ENCODE measurements at places on chromosomes 6 and 20. TPM values are rescaled to one million over a fixed set of nuclear protein-coding genes. Genes with fewer than 3 reads are reported as not detected.

- H3K4me1 ChIP-seq: no peaks in the 10 kb centered on the region
- no peak for DNase-seq
- H3K27me3 ChIP-seq: no peaks in the 10 kb centered on the region
- no peaks in the 10 kb centered on the region for H3K36me3 ChIP-seq
These were observed 228.2 kb downstream of the RFPL4B start for GRCh38 chr6:112575309-112575834.

DNA sequence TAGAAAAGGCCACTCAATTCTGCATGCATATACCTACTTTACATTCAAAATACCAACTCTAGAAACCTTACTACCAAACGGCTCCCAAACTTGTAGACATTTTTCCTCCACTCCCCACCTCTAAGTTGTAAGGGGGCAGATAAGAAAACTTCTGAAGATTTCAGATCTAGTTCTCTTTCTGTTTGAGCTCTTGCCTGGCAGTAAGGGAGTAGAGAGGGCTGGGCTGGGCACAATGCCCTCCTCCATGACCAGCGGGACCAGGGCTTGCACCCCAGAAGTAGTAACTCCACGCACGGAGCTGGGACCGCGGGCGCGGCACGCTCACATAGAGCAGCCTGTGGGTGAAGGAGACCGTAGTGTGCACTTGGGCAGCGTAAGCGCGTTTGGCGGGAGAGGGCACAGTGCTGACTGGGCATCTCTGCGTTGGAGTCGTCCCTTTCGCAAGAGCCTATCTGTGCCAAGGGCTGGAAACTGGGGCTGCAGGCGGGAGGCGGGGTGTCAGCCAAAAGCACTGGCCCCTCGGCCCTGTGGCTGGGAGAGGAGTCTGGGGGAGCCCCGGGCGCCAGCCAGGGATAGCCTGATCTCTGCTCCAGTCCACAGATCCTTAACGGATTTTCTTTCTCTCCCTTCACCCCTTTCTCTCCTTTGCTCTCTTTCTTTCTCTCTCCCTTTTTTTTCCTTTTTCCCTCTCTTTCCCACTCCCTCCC is 32.4 kb downstream of the PHACTR1 start:
- H3K36me3 ChIP-seq: peaks cover 19% of the 10 kb centered on the region
- peak; percentile 78 for DNase-seq

GRCh38 chr20:1879369-1879768 is 15.8 kb upstream of the SIRPA start:
- H3K36me3 ChIP-seq: no peaks in the 10 kb centered on the region
- peaks cover 5% of the 10 kb centered on the region for H3K27me3 ChIP-seq
- peaks cover 23% of the 10 kb centered on the region for H3K4me1 ChIP-seq
- no peak overlapping the region for H3K4me3 ChIP-seq
- H3K27ac ChIP-seq: no peak overlapping the region

DNA sequence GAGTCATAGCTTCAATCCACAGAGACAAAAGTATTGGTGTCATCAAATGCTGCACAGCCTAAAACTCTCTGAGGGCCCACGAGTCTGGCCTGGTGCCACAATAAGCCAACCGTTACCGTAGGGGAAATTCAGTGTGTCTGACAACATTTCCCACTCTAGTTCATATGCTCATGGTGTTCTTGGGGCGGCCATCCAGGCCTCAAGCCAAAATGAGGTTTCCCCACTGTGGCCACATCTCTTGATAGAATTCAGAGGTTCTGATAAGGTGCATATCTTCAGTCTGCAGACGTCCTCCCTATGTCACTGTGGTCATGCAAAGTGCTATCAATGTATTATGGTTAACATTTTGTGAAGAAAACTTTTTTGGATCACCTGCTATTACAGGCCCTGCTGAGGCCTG is 627.7 kb downstream of the QKI start:
- H3K4me3 ChIP-seq: no peak overlapping the region
- no peak for DNase-seq
- peaks cover 3% of the 10 kb centered on the region for H3K27me3 ChIP-seq
- peaks cover 4% of the 10 kb centered on the region for H3K4me1 ChIP-seq
- no peak overlapping the region for H3K27ac ChIP-seq
- H3K36me3 ChIP-seq: peaks cover 9% of the 10 kb centered on the region

- no peak overlapping the region for H3K27ac ChIP-seq
- no peaks in the 10 kb centered on the region for H3K27me3 ChIP-seq
- H3K4me1 ChIP-seq: peaks cover 4% of the 10 kb centered on the region
- H3K36me3 ChIP-seq: no peaks in the 10 kb centered on the region
- DNase-seq: peak; percentile 48
These were observed 181.6 kb upstream of the RGS17 start for GRCh38 chr6:153312634-153313033.

- H3K27ac ChIP-seq: no peak overlapping the region
- no peak overlapping the region for H3K4me3 ChIP-seq
- H3K27me3 ChIP-seq: no peaks in the 10 kb centered on the region
- DNase-seq: no peak
- H3K36me3 ChIP-seq: 0 out of 2 replicates have a peak, but pooled peaks cover 2% of the 10 kb centered on the region
These were observed 450.3 kb downstream of the CD83 start for GRCh38 chr6:14567842-14568241.

DNA sequence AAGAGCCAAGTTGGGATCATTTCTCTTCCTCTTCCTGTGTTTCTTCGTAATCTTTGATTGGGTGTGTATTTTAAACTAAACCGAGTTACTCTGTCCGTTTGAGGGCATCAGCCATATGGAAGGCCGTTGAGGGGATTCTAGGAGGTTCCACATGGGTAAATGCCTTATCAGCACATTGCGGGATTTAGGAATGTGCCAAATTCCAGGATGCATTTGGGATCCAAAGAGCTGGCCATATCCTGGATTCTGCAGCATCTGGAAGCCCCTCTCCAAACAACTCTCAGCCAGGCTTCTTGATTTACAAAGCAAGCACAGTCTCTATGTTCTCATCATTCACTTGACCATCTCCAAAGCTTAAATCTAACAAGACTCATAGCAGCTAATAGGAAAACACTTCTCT is 67.6 kb upstream of the RIN2 start:
- H3K4me3 ChIP-seq: no peak overlapping the region
- H3K27me3 ChIP-seq: no peaks in the 10 kb centered on the region

- no peak for DNase-seq
- no peaks in the 10 kb centered on the region for H3K27me3 ChIP-seq
- H3K27ac ChIP-seq: peak overlapping the region; percentile 47
- peaks cover 17% of the 10 kb centered on the region for H3K4me1 ChIP-seq
These were observed 120.5 kb downstream of the ZMYND8 start for GRCh38 chr20:47235853-47236638.

Gene MRPL2
- total RNA-seq: 107 TPM

Gene TTLL9
- total RNA-seq: 0.39 TPM

Gene RALGAPB
- total RNA-seq: 29.4 TPM

Gene SALL4
- total RNA-seq: 204 TPM

Gene DEFB132
- not detected for total RNA-seq

Gene LAMA2
- 6.4 TPM for total RNA-seq

Gene TMEM151B
- total RNA-seq: 5.6 TPM

All from WTC11 (cell line).